ENCODE measurements at places on chromosomes 16 and 17.

- no peak for DNase-seq
Observed at GRCh38 chr16:86200722-86201121, 301.8 kb downstream of the IRF8 start.

DNA sequence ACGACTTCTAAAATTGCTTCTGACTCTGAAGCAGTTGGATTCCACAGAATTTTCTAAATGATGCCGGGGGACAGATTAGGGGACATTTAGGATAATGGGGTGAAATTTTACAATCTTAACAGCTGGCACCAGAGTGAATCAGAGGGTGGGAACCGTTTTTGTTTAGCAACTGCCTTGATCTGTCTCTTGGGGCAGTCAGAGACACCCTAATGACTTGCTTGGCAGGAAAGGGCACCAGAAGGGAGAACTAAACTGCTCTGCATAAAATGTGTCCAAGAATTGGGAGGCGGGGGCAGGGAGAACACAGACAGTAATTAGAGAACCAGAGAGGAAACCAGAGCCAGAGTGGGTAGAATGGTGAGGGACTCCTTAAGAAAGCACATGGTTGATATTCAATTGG, 6.1 kb upstream of the ABCC12 start:
- DNase-seq: no peak

DNA sequence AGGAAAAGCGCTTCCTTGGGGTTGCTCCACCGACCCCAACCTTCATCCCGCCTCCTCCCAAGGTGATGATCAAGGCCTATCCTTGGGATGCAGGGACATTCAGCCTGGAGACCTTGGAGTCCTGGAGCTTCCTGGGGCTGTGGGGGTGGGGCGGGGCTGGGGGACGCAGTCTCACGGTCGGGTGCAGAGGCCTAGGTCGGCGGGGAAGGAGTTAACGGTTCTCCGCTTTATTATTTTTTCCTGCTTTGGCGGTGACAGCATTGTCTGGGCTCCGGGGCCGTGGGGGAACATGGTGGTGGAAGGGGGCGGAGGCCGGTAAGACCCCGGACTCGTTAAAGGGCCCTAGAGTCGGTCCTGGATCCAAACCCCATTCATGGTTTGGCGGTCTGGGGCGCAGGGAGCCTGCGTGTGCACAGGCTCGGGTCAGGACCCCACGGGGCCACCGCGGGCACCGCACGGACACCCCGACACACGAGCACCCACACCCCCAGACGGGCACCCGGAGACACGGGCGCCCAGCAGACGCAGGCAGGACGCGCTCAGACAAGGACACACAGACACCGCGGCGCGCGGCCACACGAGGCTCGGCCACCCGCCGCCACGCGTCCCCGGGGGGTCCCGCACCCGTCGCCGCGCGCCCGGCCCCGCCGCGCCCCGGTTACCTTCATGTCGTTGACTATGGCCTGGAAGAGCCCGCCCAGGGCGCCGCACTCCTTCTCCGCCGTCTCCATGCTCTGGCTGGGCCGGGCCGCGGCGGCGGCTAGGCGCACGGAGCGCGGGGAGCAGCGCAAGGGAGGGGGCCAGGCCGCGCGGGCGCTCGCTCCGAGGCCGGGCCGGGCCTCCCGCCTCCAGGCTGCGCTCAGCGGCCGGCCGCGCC, 554 bp downstream of the MTSS2 start:
- peak; percentile 69 for DNase-seq

DNA sequence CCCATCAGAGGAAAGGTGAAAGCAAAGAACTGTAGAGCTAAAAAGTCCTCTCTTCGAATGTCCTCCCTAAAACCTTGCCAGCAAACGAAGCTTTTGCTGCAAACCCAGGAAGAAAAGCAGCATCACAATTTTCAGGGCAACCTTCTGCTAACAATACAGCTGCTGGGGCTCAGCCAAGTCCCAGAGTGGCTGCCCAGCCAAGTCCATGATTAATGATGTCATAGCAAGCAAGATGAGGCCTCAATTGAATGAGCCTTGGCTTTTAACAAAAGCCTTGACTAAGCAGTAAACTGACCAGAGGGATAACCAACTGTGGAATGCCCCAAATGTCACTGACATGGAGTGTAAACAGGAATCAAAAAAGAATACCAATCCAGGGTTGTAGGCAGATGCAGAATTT, 342.7 kb downstream of the PMP22 start:
- no peak for DNase-seq

GRCh38 chr16:84854759-84855158, 35.0 kb downstream of the CRISPLD2 start:
- no peak for DNase-seq

DNA sequence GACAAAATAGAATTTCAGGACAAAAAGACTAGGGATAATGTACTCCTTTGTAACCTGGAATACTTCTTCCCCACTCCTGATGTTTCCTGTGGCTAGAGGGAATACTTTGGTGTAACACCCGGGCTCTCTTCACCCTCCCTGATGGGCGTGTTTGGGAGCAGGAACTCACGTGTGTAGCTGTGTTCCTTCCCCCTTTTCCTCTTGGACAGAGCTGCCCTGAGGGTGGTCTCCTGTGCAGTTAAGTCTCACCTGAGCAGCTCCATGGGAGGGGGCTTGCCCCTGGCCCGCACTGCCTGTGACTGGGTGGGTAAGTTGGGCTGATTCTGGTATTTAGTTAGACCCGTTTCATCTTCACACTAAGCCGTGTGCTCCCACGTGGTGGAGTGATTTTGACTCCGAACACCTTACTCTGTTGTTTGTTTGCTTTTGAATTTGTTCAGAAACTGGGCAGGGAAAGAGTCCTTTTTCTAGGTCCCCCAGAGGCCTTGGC, 87.9 kb downstream of the OR1D5 start:
- DNase-seq: no peak

Measured in retina (tissue), 1 donor.